ENCODE measurements at places on chromosomes 13 and 19.

- peak; percentile 78 for DNase-seq
Observed at GRCh38 chr19:8367327-8368001, 3.5 kb downstream of the ANGPTL4 start.

DNA sequence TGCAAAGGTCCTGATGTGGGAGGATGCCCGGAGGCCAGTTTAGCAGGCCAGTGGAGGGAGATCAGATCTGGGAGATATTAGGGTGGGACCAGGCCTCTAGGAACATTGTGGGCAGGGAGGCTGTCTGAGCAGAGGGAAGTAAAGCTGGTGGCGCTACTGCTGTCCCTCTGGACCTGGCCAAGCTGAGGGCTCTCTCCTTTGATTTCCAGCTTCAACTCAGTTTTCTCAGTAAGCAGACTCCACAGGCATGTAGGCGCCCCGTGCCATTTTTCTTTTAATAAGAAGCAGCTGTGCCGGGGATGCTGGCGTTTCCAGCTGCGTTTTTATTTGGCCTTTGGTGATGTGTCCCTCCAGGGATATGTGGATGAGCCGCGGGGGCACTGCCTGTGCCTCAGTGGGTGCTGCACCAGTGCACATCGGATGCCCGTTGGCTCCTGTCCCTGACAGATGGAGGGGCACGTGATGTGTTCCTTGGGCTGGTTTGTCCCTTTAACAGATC lies 6.7 kb downstream of the DNM2 start:
- DNase-seq = no peak

DNA sequence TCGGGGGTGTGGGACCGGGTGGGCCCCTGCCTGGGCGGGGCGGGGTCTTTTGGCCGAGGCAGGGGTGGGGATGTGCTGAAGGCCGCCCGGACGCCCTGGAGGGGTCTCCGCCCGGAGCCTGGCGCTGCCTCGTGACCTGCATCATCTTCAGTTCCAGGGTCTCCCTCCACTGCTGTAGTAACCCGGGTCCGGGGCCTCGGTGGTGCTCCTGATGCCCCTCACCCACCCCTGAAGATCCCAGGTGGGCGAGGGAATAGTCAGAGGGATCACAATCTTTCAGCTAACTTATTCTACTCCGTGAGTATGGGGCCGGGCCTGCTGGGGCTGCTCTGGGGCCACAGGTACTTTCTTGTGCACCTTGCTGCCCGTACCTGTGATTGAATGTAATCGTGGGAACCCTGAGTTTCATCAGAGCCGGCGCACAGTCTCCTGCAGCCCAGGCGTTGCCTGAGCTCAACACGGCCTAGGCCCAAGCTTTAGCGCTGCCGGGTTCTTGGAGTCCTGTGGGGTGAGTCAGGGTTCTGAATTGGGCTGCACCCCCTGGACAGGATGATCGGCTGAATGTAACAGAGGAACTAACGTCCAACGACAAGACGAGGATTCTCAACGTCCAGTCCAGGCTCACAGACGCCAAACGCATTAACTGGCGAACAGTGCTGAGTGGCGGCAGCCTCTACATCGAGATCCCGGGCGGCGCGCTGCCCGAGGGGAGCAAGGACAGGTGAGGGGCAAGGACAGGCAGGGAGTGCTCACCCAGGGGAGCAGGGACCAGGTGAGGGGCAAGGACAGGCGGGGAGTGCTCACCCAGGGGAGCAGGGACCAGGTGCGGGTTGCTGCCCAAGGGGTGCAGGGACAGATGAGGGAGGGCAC lies 10.5 kb downstream of the PEAK3 start:
- no peak for DNase-seq

DNA sequence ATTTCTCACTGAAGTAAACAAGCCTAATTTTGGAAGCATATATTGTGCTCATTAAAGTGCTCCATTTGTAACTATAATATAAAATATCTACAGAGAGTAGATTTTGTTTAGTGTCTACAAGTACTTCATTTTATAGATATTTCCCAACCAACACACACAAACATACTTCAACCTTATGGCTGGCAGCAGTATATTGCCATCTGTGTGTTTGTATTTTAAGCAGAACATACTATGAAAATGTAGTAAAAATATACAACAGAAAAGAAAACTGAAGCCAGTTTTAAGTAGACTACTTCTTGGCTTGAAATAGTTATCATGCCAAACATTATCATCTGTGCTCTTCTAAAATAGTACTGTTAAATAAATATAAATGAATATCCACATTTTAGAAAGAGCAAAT lies 821.9 kb downstream of the DACH1 start:
- no peak for DNase-seq

DNA sequence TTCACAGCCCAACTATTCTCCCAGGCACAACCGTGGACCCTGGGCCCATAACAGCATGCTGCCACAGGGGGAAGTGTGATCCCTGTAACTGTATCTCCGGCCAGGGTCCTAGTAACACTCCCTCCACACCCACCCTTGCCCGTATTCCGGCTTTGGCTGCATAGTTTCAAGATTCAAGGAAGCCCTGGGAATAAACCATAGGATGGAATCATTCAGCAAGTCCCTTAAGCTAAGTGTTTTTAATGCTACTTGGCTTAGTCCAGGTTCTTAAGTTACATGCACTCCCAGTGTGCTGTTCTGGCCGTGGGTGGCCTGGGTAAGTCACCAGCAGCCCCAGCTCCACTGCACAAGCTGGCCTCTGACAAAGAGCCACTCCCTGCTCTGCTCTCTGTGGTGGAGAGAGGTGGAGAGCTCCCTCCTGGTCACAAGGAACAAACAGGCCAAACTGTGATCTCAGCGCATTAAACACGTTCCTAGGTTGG lies 532.4 kb upstream of the SGCG start:
- no peak for DNase-seq
